ENCODE measurements at places on chromosomes 2 and 18. TPM values are rescaled to one million over a fixed set of nuclear protein-coding genes. Genes with fewer than 3 reads are reported as not detected.

Gene RUFY4
- total RNA-seq = not detected

Gene PROKR1
- total RNA-seq = not detected

Gene GALR1
- not detected for total RNA-seq

Gene RAB6C
- total RNA-seq = not detected

Gene CRYBA2
- total RNA-seq = not detected

Gene SOX11
- under 0.01 TPM for total RNA-seq

Gene MEIS1
- 127 TPM for total RNA-seq

Gene KIF1A
- total RNA-seq = not detected

Gene LHCGR
- not detected for total RNA-seq

Gene SEMA4C
- 27.5 TPM for total RNA-seq

Gene PLEKHM3
- total RNA-seq = 15.6 TPM

Gene TNFRSF11A
- total RNA-seq = 0.66 TPM

Gene PARD6G
- total RNA-seq = 5.8 TPM

Gene SCN2A
- total RNA-seq = 7.8 TPM

Gene PDE1A
- total RNA-seq = 26.5 TPM

Gene MEP1B
- 0.17 TPM for total RNA-seq

Gene HTR2B
- total RNA-seq = 9.8 TPM

Gene ALPI
- not detected for total RNA-seq
